ENCODE measurements at places on chromosomes 3 and 15. TPM values are rescaled to one million over a fixed set of nuclear protein-coding genes. Genes with fewer than 3 reads are reported as not detected.

The RETNLB gene
- 58.5 TPM for total RNA-seq

The ZNF620 gene
- total RNA-seq = 4.1 TPM

The IMP3 gene
- total RNA-seq = 61.3 TPM

The POTEB2 gene
- total RNA-seq = not detected

All from left colon (tissue), 2 donors.